ENCODE measurements at places on chromosomes 2 and 18.

DNA sequence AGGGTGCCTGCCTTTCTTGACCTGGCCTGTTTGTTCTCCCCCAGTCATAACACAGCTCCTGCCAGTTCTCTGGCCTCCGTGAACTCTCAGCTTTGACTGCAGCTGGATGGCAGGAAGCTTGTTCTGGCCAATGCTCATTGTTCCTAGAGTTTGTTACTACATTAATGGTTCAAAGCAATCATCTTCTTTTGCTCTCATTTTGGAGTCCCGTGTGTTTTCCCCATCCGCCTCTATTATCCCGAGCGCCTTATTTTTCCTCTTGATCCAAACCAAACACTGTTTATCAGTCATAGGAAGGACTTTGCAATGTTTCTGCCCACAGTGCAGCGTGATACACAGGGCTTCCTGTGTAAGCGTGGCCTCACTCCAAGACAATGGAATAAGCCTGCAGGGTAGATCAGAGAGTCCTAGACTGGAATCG lies 184.3 kb upstream of the APCDD1 start:
- no peak for DNase-seq

DNA sequence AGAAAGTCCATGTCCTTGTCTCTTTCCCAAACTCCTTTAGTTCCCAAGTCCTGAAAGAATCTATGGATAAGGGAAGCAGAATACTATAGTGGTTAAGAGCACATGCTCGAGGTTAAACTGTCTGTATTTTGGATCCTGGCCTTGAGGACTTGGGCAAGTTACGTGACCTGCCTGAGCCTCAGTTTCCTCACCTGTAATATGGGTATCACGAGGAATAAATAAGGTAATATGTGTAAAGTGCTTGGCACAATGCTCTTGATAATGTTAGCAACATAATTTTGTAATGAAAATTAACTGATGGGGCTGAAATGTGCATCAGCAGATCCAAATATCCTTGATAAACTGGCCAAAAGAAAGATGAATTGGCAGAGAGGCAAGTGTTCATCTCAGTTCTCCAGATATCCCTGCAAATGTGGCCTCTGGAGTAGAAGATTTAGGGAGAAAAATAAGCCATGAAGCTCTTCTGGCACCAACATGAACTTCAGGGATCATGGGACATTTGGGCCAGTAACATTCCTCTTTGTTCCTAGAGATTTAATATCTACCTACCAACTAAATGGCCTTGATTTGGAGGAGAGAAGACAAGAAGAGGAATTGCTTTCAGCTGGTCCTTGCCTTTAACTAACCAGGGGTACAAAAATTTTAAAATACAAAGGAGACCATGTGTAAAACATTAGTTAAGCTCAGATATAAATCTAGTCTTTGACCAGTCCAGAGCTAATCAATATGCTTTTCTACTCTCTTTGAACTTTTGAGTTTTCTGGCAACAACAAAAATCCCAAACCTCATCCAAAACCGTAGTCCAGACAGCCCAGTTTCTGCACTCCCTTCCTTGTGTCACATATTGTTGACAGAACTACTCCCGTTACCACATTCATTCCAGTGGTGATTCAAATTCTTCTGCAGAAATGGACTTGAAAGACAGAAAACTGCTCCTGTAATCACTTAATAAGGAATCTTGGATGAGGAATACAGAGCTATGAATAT lies 52.7 kb upstream of the EML4 start:
- no peak for DNase-seq

DNA sequence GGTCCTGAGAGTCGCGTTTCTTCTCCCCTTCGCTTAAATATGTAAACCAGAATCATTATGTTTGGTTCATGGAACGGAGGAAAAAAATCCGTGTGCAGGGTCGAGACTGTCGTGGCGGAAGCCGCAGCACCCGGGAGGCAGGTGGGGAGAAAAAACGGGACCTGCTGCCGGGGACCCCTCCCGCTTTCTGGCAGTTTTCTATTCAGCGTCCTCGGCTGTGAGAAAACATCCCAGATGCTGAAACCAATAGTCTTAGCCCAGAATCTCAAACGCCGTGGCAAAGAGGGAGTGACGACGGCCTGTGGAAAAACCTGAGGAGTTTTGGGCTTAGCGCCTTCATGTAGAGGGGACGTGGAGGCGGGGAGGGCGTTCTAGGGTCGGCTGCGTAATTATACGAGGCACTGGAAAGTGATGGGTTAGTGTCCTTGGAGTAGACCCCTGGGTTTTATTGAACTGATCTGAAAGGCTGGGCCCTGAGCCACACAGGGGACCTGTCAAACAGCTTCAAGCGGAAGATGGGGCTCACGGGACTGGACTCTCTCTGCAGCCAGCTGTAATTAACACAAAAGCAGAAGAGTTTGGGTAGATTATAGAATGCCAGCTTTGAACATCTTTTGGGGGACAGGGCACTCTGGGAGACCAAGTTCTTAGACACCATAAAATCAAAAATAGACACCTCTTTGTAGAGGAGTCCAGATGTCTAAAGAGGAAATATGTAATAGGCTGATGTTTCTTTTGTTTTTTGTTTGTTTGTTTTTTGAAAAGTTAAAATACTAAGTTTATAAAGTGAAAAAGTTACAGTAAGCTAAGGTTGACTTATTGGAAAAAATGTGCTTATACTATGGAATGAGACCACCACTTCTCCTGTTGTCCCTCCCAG lies 834 bp upstream of the BUB1 start:
- peak; percentile 27 for DNase-seq

DNA sequence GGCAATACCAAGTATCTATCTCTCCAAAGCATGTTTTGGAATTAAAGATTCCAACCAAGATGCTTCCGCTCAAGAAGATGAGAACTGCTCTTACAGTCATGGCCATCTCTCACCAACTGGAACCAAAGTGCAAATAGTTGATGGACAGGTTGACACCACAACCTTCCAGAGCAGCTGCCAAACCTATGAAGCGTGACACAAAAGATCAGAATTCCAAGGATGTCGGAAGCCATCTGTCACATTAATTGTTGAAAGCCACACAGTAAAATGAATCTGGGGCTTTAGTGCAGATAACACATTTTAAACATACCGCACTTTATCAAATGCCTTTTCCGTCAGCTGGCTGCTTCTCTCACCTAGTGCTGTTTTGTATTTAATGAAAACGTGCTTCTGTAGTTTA lies 195.7 kb downstream of the CDH20 start:
- no peak for DNase-seq

- DNase-seq, result no peak
Observed at GRCh38 chr2:105887256-105887655, 142.5 kb downstream of the NCK2 start.

DNA sequence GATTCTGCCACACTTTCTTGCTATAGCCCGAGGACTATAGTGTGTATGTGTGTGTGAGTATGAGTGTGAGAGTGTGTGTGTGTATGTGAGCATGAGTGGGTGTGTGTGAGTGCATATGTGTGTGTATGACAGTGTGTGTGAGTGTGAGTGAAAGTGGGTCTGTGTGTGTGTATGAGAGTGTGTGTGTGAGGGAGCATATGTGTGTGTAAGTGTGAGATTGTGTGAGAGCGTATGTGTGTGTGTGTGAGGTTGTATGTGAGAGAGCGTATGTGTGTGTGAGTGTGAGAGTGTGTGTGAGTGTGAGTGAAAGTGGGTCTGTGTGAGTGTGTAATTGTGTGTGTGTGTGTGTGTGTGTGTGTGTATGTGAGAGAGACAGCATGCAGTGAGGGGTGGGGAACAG lies 89.0 kb upstream of the ACSL3 start:
- no peak for DNase-seq

- no peak for DNase-seq
Observed at GRCh38 chr2:99680946-99681345, 191.1 kb upstream of the REV1 start.

Measured in GM12892 (cell line).